NCI-H524 (cell line): ENCODE measurements at places on chromosomes 5 and 9.

- no peak for DNase-seq
Measured at GRCh38 chr5:154514331-154514730, 36.3 kb upstream of the HAND1 start.

- DNase-seq: peak; percentile 59
Measured at GRCh38 chr9:97398999-97399758, 12.7 kb upstream of the TDRD7 start.

- no peak for DNase-seq
Measured at GRCh38 chr9:419571-420171, 205.0 kb downstream of the DOCK8 start.

- DNase-seq: no peak
Measured at GRCh38 chr5:171774418-171774817, 11.2 kb upstream of the SMIM23 start.

DNA sequence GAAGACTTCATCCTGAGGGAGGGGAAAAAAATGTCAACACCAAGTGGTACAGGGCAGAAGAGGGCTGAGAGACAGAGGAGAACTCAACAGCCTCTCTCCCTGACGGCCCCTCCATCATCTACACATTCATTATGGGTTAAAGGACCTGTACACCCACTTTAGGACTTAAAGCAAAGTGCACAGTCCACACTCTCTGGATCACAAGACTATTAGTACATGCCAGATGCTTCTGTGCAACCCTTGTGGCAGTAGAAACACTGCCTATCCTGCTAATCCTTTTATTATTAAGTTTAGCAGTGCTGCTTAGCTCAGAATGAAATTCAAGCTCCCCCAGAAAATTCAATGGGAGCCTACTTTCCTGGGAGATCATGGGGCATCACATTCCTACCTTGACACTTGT, 1.9 kb downstream of the FRMD3 start:
- DNase-seq: peak; percentile 58

- no peak for DNase-seq
Measured at GRCh38 chr9:133930682-133931485, 61.2 kb downstream of the VAV2 start.

DNA sequence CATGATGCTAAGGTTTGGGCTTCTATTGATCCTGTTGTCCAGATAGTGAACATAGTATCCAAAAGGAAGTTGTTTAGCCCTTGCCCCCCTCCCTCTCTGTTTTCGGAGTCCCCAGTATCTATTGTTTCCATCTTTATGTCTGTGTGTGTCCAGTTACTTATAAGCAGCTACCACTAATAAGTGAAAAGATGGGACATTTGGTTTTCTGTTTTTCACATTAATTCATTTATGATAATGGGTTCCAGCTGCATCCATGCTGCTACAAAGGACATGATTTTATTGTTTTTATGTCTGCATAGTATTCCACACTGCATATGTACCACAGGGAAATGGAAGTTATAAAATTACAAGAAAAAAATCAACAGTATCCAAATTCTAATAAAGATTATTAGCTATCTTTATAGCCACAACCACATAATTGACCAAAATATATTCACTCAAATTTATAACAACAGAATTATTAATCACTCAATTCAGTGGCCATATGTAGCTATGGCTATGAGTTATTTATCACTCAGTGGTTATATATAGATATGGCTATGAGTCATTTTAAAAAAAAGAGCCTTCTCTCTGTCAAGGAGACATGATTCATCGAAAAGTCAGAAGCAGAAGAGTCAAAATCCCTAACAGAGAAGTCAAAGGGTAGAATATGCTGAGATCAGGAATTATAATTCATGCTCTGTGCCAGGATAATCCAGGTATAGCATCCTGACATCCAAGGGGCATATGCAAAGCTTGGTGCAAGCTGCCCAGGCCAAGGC, 367.5 kb downstream of the DEPDC1B start:
- no peak for DNase-seq

DNA sequence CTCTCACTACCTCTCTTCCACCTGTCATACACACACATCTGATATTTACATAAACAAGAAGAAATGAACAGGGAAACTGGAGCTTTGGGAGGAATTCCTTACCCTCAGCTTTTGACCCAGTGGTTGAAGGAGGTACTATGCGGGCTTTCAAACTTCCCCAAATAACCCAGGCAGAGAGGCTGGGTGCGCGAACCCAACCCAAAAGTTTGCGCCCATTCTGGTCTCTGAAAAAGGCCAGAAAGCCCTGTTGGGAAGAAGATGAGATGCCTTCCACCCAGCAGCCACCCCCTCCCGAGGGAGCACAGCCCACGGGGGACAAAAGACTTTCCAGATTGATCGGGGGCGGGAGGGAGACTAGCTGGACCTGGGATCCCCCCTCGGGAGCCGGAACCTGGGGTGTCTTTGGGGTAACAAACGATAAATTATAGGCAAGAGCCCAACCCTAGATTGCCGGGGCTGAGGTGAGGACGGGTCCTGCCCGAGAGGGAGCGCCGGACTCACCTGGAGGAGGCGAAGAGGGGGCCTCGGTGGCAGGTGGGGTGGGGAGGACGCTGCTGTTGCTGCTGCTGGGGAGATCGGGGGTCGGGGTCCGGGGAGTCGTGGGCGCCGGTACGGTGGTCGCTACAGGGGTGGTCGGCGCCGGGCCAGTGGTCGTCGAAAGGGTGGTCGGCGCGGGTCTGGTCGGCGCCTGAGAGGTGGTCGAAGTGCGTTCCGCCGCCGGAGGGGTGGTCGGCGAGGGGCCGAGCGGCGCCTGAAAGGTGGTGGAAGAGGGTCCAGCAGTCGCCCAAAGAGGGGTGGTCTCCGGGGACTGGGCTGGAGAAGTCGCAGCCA, 798 bp downstream of the MEGF9 start:
- DNase-seq: no peak

DNA sequence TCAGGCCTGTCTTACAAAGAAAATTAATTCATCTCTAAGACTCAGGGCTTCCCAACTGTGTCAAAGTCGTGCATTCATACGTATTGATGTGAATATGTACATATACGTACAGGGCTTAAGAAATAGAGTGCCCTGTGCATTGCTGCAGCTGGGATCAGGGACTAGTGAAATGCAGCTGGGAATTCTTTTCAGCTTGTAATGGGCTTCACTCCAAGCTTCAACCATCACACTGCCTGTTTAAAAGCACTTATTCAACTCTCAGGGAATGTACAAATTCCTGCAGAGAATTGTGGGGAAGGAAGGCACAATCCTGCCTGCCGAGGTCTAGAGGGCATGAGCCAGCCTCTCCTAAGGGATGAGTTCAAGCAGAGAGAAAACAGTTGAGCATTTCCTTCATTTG, 59.6 kb upstream of the MAN2A1 start:
- DNase-seq: no peak

DNA sequence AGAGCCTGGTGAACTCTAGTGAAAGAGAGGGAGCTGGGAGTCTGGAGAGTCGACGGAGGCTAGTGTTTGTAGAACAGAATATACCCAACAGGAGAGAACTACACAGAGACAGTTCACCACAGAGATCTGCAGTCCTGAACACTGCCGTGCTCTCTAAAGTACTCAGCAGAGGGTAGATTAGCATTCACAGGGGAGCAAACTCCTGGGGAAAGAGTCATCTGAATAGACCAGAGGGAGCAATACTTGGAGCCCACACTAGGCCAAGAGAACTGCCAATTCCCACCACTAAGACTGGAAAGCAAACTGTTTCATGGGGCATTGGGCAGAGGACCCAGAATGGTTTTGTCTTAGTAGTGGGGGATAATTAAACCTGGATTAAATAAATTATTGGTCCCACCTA, 235.6 kb downstream of the EDIL3 start:
- DNase-seq: no peak

- DNase-seq: no peak
Measured at GRCh38 chr9:107175816-107176435, 107.2 kb upstream of the RAD23B start.

DNA sequence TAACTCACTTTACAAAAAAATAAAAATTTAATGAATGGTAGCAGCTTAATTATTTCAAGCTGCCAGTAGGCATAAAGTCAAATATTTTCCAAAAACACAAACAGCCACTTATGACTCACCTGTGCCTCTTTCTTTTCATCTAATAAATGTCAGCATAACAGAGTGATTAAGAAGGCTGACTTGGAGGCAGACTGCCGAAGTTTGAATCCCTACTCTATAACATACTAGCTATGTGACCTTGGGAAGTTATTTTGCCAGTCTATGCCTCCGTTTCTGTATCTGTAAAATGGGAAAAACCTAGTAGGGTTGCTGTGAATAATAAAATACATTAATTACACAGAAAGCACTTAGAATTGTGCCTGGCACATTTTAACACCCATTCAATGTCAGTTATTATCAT, 33.8 kb downstream of the FANCC start:
- no peak for DNase-seq

DNA sequence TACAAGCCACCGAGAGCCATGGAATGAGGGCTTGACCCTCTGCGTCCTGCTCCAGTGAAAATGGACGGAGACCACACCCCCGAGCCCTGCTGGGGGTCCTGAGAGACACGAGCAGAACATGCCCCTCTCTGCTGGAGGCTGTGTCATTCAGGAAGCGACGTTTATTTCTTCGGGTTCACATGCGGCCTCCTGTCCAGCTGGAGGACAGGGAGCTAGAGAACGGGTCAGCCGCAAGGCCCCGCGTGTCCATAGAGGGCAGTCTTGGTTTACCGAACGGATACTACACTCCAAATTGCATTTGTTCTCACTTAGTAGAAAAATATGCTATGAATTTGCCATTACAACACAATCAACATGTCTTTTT, 36.1 kb downstream of the MRPL36 start:
- DNase-seq: no peak

DNA sequence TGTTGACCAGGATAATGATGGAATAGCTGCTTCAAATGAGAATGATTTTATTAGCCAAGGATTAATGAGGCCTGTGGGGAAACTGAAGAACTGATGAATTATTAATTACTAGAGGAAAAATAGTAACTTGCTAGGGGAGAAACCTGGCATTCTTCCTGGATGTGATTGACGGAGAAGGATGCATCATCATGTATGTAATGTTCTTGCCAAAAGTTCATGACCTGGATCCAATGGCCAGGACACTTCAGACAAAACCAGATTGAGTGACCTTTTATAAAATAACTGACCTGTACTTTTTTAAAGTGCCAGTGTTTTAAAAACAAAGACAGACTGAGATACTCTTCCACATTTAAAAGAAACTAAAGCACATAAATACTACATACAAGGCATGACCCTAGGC, 23.7 kb downstream of the KIAA1191 start:
- DNase-seq: no peak

GRCh38 chr9:23842565-23843129, 16.6 kb upstream of the ELAVL2 start:
- no peak for DNase-seq

DNA sequence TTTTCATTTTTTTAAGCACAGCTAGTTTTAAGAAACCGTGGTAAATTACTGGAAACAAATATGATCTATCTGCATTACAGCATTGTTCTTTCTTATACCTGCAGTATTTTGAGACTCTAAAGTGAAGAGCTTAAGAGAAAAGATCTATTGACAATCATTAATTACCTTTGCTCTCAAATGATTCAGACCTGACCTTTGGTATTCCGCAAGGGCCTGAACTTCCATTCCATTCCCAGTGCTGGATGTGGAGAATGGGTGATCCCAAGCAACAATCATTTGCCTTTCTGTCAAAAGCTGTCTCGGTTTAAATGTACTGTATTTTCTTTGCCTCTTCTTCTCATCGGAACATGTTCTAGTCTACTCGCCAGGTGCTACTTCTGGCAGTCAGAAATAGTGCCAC, 18.9 kb downstream of the NREP start:
- DNase-seq: no peak

GRCh38 chr5:80140496-80140895, 105.3 kb downstream of the THBS4 start:
- DNase-seq: no peak

DNA sequence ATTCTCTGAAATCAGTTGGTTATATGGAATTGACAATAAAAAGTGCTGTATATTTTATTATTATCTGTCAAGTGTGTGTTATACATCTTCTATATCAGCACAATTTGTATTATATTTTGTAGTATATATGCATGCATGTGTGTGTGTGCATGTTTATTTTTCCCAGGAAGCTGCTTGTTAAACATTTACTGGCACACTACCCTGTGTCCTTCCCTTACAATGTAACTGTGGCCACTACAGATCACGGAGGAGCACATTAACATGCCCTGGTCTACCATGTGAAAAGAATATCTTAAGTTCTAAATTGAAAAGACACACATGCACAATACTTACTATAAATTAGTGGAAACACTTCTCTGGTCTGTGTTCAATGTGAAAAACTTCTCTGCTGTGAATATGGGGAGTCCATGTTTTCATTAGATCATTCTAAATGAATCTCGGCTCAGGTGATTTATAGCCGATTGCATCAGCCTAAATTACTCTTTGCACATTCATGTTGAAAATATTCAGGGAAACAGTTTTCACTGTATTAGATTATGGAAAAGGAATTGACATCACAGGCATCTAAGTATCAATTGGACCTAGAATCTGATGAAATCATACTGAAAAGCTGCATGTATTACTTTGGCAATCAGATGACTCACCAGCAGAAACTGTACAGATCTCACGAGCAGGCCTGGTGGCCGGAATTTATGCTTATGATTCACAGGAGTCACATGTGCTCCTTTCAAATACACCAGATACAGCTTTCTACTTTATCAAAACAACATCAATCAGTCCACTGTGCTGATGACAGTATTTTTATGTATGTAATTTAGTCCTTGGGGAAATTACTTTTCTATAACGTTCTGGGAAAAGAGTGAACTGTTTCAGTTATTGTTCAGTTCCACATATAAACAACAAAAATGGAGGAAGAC, 39.4 kb downstream of the LURAP1L start:
- peak; percentile 32 for DNase-seq

DNA sequence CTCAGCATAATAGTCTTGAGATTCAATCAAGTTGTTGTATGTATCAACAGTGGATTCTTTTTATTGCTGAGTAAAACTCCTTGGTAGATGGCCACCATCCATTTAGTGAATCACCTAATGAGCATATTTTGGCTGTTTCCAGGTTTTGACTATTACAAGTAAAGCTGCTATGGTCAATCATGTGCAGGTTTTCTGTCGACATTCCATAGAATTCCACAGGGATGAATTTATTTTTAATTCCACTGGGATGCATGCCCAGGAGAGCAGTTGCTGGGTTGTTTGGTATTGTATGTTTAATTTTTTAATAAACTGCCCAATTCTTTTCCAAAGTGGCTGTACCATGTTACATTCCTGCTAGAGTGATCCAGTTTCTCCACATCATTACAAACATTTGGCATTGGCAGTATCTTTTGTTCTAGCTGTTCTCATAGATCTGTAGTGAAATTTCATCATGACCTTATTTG, 10.5 kb upstream of the S1PR3 start:
- no peak for DNase-seq

GRCh38 chr9:81492710-81493447, 196.5 kb downstream of the TLE1 start:
- no peak for DNase-seq
